ENCODE measurements at places on chromosomes 2 and 18. TPM values are rescaled to one million over a fixed set of nuclear protein-coding genes. Genes with fewer than 3 reads are reported as not detected.

GRCh38 chr2:238449909-238450417 is 23.2 kb downstream of the ASB1 start:
- DNase-seq = no peak

The ZNF385B gene
- 0.72 TPM for total RNA-seq

DNA sequence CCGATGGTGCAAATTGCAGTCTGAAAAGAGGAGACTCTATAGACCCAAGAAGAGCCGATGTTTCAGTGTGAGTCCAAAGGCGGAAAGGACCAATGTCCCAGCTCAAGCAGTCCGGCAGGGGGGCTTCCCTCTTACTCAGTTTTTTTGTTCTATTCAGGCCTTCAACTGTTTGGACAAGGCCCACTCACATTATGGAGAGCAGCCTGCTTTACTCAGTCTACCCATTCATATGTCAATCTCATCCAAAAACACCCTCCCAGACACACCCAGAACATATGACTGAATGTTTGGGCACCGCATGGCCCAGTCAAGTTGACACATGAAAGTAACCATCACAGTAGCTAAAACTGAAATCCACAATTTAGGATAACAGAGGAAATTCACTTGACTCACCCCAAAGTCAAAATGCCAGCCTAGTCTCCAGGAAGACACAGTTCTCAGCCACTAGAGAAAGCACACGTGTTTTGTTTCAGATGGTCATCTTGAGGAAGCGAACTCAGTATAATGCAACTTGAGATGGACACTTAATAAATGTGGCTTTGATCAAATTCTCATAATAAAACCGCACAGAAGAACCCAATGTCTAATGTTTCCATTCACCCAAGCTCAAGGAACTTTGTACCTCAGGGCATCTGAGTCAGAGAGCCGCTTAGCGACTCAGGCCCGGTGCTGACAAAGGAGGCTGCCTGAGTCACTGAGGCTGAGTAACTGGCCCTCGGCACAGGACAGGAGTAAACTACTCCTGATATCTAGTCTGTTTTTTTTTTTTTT is 2.4 kb downstream of the FHL2 start:
- DNase-seq = no peak

DNA sequence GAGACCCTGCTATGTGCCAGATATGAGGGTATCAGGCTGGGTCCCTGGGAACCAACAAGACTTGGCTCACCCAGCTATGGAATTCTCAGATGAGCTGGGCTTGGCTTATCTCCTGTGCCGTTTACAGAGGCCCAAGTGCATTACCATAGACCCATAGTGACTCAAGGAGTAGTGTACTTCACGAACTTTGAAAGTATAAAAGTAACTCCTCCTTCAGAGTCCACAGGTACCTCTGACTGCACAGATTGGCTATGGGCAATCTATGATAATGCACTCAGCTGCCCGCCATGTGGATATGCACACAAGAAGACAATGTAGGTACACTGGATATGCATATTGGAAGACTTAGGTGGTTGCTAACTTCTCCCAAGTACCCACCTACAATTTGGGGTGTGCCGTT is 78.4 kb downstream of the QPCT start:
- no peak for DNase-seq

DNA sequence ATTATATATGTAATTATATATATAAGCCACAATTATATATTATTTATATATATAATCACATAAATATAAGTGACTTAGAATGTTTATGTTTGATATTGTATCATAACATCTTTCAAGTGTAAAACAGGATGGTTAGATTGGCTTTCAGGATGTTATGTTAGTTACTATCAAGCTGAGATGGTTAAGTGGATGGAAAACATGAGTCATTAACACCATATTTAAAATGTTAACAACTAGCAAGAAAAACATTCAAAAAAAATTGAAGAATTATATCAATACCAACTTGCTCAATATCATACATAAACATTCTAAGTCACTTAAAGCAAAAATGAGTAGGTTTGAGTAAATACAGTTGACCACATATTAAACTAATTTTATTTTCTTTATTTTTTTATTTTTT is 21.8 kb upstream of the RAB27B start:
- no peak for DNase-seq

The SPATA3 gene
- not detected for total RNA-seq

The TRPM8 gene
- total RNA-seq = 17.3 TPM

GRCh38 chr2:38474021-38474456 is 97.0 kb upstream of the ATL2 start:
- DNase-seq = no peak

GRCh38 chr18:27278131-27278530 is 93.0 kb upstream of the CHST9 start:
- no peak for DNase-seq

GRCh38 chr2:68418419-68418818 is 48.7 kb downstream of the FBXO48 start:
- no peak for DNase-seq

DNA sequence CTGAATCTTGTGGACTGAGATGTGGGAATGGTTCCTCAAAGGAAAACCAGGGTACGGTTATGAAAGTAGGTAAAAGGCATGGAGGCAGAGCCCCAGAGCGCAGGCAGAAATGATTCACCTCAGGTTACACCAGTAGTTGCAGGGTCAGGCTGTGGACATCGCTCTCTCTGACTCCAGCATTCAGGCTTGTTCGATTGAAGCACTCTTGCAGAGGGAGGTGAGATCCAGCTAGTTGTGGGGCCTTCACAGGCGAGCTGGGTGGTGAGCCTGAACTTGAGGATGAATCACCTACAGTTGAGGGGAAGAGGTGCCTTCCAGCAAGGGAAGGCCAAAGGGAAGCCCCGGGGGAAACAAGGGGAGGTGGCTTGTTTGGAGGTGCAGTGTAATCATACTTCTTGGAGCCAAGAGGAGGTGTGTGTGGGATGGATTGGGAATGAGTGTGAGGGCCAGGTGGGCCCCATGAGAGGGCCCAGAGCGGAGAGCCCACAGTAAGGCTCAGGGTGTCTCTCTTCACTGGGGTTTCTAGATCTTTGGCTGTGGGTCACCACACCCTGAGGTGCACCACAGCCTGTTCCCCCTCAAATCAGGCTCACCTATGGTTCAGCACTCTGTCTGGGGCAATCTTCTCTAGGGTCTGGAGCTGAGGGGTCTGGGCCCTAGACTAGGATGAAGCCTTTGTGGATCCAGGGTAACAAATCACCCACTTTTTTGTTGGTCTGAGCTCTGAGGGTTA is 48.5 kb upstream of the MCFD2 start:
- no peak for DNase-seq

DNA sequence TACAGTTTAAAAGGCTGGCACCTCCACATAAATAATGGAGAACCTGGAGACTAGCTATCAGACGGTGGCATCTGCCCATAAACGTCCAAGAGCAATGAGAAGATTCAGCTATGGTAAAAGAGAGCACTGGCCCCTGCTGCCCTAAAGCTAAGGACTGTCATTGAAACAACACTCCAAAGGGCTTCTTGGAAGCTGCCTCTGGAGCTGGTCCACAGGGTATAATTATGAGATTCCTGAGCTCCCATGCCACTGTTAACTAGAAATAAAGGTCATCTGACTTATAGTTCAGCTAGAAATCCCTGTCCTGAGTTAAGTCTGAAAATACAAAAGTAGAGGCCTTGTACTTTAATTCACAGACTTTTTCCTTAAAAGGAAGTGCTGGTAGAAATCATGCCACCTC is 39.9 kb upstream of the RBMS1 start:
- DNase-seq = no peak

DNA sequence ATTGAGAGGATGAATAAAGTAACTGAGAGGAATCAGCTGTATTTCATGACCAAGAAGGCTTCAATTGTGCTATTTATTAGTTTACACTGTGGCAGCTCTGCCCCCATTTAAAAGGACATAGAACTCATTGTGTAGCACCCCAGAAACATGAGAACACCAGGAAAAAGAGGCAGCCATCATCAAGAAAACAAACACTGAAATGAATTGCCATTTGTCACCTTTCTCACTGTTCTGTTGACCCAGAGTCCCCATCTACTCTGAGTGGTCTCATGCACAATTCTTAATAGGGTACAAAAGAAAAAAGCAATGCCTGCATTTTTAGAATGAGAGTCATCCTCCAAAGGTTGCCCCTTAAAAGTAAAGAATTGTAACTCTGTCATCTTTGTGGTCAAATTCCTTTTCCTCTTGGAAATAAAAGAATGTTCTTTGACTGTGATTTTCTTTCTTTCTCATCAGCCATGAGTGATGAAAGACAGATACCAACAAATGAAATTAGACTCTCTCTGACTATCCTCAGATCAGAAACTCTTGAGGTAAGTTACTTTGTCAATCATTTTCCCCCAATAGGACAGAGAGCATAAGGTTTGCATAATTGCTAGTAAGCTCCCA is 1941.9 kb upstream of the PIK3C3 start:
- no peak for DNase-seq

The EMILIN1 gene
- total RNA-seq = 287 TPM

- no peak for DNase-seq
Measured at GRCh38 chr2:122471753-122472152, 716.3 kb downstream of the TSN start.

DNA sequence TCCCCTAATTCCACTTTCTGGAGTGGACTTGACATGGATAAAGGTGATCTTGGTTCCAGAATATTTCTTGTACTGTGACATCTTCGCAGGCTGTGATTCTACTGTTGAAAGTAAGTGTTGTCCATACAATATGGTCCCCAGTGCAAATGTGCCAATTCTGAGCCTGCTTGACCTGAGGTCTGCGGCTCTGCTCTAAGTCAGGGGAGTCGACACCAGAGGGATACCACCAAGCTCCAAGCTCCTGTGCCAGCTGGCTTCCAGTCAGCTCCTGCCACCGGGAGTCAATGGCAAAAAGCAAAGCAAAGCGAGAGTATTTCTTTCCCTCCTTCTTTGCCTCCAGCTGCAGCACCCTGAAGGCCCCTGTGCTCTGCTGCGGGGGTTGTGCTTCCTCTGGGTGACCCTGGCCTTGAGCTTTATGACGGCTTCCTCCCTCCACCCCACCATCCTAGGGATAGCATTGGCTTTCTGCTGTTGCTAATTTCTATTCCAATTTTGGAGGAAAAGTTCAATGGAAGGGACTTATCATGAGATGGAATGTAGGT is 50.4 kb downstream of the SLC35F5 start:
- no peak for DNase-seq

The ME2 gene
- 52.0 TPM for total RNA-seq

The DCC gene
- 7.5 TPM for total RNA-seq

GRCh38 chr18:63433334-63433866 is 11.1 kb upstream of the VPS4B start:
- DNase-seq = no peak

The SCN7A gene
- 2.6 TPM for total RNA-seq

DNA sequence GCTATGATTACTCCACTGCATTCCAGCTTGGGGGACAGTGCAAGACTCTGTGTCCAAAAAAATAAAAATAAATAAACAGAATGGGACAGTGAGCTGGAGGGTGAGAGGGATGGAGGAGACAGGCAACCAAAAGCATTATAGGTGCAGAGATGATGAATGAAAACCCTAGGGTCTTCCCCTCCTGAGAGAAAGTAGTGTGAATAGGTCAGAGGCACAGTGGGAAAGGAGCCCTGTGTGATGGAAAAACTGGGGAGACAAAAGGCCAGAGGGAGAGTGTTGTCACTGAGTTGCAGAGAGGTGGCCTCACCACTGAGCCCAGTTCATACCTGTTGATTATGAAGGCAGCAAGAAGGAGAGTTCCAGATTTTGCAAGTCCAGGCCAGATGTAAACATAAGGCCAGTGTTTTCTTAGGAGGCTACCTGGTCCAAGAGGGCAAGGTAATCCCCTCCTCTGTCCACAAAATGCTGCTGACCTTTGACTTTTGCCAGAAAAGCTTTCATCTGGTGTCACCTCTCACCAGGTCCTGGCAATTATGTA is 17.6 kb upstream of the AGFG1 start:
- DNase-seq = no peak

The ANKRD36 gene
- 145 TPM for total RNA-seq

- DNase-seq = no peak
Measured at GRCh38 chr18:41765460-41765859, 189.6 kb upstream of the PIK3C3 start.

DNA sequence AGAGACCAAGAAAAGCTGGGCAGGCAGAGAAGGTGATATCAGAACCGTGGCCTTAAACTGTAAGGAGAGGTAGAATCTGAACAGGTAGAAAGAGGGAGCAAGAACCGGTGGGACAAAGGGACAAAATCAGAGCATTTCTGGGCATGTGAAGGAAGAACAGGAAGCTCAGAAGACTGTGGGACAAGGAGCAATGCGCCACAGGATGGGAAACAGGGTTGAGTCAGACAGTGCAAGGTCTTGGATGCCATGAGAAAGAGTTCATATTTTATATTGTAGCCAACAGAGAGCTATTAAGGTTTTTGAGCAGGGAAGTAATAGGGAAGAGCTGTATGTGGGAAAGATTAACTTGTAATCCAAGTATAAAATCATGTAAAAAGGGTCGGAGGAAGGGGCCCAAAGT is 106.4 kb upstream of the UGP2 start:
- no peak for DNase-seq

The DUSP11 gene
- 41.4 TPM for total RNA-seq

DNA sequence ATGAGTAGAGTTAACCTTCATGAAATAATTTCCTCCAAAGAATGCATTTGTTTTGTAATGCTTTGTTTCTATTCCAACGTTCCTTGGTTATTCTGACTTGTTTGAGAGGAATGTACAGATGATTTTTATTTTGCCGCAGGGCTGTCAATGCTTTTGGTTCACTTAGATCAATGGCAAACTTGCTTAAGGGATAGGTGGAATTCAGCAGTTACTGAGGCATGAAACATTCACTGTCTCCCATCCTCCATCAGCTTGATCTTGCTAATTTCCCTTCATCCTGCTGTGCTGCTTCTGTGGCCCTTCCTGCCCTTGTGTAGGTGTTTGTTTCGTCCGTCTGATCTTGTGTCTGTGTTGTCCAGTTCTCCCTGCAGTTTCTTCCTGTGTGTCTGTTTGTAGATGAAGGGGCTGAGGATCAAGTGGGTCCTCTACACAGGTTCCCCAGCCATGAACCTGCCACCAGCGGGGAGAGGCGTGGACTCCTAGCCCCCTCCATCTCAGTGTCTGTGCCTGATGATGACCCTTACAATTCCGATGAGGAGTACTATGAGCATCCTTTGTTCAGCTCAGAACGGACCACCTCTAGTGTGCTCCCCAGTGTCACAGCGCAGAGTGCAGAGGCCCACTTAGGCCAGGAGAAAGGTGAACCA is 84.2 kb upstream of the UNC80 start:
- no peak for DNase-seq

The GALNT13 gene
- total RNA-seq = 9.4 TPM

DNA sequence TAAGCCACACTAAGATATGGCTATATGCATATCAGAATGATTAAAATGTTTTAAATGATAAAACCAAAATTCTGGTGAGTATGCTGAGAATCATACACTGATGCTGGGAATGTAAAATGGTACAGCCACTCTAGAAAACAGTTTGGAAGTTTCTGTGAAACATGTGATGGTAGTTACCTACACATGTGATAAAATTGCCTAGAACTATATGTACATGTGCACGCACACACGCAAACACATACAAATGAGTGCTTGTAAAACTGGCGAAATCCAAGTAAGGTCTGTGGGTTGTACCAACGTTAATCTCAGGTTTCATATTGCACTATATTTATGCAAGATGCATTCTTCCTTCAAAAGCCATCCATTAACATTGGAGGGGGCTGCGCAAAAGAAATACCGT is 195.0 kb upstream of the RAB6C start:
- no peak for DNase-seq

Data from umbilical cord (tissue), 2 donors.